ENCODE measurements at places on chromosomes 1 and 21.

GRCh38 chr1:41924911-41925310 lies 6.2 kb upstream of the HIVEP3 start:
- DNase-seq = no peak

GRCh38 chr1:119784191-119784781 lies 15.6 kb upstream of the HMGCS2 start:
- DNase-seq = peak; percentile 57

DNA sequence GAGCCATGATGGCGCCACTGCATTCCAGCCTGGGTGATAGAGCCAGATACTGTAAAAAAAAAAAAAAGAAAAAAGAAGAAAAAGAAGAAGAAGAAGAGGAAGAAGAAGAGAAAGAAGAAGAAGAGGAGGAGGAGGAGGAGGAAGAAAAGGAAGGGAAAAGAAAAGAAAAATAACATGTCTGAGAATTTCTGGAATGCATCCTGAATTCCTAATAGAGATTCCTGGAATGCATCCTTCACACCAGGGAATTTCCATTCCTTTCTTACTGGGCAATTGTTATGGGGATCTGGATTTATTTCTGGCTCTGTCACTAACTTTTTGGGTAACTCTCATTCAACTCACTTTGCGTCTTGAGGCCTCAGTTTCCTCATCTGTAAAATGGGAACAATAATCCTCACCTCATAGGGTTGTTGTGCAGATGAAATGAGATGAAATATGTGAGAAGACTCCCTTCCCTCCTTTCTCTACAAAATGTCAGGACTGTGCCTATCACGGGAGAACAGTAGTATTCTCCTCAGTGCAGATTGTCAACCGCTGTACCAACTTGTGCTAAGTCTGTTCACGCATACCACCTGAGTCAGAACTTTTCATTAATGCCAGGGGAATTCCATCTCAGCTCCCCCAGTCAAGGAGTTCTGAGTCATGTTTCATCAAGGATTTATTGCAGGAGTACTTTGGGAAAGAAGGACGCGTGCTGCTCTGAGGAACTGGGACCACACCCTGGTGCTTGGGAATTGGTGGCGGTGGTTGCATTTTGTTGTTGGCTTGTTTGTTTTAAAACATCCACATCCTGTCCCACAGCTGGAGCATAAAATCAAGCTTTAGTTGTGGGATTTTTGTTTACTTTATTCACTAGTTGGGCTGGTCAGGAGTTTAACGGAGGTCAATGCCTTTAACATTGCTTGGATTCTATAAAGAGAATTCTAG lies 42.4 kb upstream of the ROR1 start:
- no peak for DNase-seq

- no peak for DNase-seq
These were observed 574.1 kb downstream of the PTPRU start for GRCh38 chr1:29810121-29811120.

GRCh38 chr21:44996501-44996921 lies 56.7 kb downstream of the SLX9 start:
- no peak for DNase-seq

- DNase-seq = peak; percentile 27
These were observed 547.9 kb upstream of the TMPRSS15 start for GRCh38 chr21:18951271-18952038.

DNA sequence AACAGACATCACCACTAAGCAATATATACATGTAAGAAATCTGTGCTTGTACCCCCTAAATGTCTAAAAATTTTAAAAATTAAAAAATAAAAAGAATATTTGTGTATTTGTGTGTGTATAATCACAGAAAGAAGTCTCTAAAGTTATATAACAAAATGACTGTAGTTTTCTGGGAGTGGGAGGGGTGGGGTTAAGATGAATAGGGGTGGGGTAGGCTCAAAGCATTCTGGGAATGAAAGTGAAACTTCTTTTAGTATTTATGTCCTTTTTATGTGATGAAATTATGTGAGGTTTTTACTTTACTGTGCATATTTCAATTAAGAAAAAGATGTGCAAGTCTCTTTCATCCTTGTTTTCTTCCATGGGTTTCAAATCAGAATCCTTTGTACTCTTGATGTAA lies 65.3 kb downstream of the FASLG start:
- DNase-seq = no peak

DNA sequence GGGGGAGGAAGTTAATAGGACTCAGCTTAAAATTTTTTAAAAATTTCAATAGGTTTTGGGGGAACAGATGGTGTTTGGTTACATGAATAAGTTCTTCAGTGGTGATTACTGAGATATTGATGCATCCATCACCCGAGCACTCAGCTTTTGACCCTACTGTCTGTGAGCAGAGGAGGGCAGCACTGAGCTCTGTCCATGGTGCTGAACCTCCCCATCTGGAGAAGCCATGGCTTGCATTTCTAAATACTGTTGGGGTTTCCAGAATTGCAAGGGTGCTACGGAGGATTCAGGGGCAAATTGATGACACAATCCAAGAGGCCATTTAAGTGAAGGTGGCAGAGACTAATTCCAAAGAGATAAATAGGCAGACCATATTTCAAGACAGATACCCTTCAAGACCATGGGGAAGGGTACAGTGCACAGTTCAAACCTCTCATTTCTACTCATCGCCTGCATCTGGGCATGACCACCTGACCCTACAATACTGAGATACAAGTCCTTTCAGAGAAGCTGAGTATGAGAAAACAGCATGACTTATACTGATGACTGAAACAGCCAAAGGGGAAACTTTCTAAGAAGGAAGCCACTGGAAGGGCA lies 17.2 kb downstream of the SYT2 start:
- DNase-seq = peak; percentile 57

DNA sequence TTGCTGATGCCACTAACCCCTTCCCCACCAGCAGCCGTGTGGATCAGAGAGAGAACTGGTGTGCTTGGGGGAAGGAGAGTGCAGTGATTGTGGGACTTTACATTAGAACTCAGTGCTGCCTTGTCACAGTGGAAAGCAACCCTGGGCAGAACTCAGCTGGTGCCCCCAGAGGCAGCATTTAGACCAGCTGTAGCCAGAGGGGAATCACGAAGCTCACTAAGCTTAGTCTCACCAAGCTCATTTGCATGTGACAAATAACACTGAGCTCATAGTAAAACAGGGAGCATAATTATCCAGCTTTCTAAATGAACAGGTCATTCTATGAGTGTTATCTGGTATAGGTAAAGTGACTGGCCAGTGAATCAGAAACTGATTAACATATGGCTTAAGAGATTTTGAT lies 9.8 kb upstream of the SMAP2 start:
- DNase-seq = no peak

GRCh38 chr1:26993237-26994019 lies at the start of gene TRNP1:
Gene TRNP1 (plus strand): TSS chr1:26993692. CDS start chr1:26993787, 95 bp downstream.
- no peak for DNase-seq

DNA sequence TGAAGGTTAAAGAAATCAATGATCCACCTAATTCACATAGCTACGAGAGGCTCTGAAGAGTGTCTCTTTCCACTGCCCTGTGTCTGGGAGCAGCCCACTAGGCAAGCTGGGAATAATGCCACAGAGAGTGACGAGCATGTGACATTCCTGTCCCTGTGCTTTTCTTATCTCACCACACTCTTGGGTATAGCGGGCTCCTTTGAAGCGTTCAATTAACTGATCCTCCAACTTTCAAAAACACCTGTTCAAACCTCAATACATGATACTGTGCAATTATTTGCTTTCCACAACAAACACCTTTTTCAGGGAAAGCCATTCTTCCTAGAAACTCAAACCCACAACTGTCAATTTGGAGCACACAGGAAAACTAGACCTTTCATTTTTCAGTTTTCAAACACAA lies 43.4 kb downstream of the PLPP3 start:
- no peak for DNase-seq

GRCh38 chr1:7266561-7266960 lies 481.3 kb downstream of the CAMTA1 start:
- DNase-seq = no peak

- DNase-seq = no peak
These were observed 407.2 kb downstream of the HLX start for GRCh38 chr1:221286399-221286798.

Measured in AML-193 (cell line).